Dermis blood vessel endothelial cell (primary cell): ENCODE measurements at places on chromosomes 12 and 14.

GRCh38 chr14:59320763-59321625 is 132.5 kb downstream of the DAAM1 start:
- DNase-seq: peak; percentile 85

DNA sequence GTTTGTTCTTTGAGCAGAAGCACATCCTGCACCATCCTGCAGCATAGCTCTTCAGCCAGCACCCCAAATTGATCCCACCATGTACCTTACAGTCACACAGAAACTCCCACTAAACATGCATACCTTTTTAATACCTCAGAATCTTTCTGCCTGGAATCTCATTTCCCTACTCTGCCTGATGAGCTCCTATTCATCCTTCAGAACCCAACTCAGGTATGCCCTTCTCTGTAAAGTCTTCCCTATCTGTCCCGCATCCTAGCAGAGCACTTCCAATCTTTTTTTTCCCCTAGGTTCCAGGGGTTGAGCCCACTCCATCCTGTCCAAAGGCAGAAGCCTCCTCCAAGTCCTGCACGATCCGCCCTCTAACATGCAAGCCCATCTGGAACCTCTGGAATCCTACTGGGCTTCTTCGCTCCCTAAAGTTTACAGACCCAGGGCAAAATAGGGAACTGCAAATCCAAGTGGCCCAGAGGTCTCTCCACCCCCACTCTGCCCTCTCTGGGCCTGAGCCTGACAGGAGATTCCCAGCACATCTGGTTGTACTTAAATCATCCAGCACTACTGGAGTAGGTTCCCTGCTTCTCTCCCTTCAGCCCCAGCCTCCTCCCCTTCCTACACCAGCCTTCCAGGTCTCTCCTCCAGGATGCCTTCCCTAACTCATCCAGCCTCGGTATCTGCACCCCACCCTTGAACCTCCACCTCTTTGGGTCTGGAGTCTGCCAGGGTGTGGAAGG is 4.1 kb upstream of the FIGNL2 start:
- DNase-seq: no peak

- DNase-seq: no peak
Measured at GRCh38 chr14:100930270-100930669, 26.7 kb upstream of the RTL1 start.

- DNase-seq: no peak
Measured at GRCh38 chr12:106865683-106866082, 90.0 kb upstream of the TMEM263 start.

DNA sequence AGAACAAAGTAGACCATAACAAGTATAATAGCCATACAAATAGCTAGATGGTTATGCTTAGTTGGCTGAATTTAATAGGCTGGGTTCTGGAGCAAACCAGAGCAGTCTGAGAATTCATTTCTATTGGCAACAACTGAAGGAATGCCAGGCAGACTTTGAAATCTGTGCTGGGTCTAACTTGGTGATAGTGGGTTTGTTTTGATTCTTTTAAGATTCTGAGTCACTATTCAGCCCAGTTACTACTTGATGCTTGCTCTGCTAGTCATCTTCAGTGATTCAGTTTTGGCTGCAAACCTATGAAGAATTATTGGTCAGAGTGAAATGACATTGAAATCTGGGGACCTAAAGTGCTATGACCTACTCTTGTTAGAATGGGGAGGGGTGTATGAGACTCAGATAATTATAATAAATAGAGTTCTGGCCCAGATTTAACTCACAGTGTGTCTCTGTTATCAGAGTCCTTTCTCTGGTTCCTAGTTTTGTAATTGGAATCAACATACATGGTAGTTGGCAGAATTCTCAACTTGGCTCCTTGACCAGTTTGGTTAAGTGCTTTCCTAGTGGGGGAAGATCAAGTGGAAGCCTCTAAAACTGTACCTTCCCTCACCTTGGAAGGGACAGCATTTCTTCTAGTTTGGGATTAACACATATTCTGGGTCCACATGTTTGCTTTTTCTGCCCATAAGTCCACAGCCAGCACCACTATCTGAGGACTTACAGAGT is 43.5 kb downstream of the MNAT1 start:
- peak; percentile 11 for DNase-seq

- DNase-seq: peak; percentile 81
Measured at GRCh38 chr14:91418387-91419043, 895 bp upstream of the CCDC88C start.

DNA sequence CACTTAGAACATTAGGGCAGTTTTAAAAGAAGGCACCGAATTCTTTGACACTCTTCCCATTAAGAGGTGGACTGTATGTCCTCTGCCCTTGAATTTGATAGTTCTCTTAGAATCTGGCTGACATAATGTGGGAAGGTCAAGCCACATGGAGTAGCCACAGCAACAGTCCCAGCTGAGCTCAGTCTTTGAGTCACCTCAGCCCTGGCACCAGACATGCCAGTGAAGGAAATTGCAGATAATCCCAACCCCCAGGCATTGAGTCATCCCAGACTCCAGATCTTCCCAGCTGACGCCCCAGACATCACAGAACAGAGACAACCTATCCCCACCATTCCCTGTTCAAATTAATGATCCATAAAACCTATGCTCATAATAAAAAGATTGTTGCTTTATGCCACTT is 83.4 kb downstream of the GTF2A1 start:
- no peak for DNase-seq

GRCh38 chr14:87055007-87055406 is 938.0 kb downstream of the GALC start:
- DNase-seq: no peak

DNA sequence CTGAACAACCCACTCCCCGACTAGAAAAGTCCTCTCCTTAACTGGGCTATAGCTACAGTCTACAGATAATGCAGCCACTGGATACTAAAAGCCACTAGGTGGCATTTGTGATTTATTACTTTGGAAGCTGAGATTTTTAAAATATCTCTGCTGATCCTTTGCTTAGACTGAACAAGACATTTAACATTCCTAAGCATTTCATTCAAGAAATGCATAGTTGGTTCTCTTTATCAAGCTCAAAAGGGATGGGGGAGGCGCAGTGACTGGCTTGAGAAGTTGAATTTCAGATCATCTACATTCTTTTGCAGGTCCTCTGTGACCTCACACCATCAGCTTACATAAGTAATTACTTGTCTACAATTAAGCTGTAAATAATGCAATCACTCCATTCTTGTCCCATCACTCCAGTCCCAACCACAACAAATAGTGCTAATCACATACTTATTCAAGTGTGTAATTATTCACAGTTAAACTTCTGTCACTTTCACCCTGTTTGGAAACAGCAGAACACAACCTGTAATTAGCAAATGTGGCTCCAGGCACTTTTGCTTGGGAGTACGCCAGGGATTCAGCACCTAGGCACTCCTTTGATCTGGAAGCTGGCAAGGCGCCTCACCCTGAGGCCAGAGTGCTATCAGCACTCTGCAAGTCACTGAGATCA is 203.6 kb downstream of the NOVA1 start:
- no peak for DNase-seq

DNA sequence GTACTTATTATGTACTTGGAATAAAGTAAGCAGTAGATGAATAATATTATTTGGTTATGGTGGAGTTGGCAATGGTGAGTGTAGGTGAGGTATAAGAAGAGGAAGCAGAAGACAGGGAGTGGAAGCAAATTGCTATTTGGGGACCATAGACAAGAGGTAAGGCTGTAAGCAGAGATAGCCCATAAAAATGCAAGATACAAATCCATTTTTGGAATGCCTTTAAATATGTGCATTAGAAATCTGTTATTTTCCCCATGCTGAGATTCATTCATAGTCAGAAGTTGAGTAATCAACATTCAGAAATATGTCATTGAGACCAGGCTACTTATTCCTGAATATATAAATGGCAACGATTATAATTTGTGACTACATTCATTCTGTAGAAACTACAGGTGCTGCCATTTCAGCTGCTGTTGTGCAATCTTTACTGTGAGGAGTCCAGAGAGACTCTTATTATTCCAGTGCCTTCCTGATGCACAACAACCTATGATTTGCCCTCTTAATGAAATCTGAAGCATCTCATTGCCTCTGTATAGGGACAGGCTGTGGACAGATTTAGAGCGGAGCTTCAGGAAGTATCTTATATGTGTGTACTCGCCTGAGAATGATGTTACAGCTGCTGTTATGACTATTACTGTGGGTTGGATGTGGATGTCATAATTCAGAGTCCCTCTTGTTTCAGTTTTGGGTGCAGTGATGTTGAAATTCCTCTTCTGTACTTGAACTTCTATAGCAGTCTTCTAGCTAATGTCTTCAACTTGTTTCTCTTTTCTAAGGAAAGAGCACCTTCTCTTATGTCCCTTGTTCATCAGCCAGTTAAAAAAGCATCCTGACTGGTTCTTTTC is 173.8 kb downstream of the NAV3 start:
- DNase-seq: no peak

GRCh38 chr12:75592638-75593335 is 81.4 kb upstream of the KRR1 start:
- no peak for DNase-seq

DNA sequence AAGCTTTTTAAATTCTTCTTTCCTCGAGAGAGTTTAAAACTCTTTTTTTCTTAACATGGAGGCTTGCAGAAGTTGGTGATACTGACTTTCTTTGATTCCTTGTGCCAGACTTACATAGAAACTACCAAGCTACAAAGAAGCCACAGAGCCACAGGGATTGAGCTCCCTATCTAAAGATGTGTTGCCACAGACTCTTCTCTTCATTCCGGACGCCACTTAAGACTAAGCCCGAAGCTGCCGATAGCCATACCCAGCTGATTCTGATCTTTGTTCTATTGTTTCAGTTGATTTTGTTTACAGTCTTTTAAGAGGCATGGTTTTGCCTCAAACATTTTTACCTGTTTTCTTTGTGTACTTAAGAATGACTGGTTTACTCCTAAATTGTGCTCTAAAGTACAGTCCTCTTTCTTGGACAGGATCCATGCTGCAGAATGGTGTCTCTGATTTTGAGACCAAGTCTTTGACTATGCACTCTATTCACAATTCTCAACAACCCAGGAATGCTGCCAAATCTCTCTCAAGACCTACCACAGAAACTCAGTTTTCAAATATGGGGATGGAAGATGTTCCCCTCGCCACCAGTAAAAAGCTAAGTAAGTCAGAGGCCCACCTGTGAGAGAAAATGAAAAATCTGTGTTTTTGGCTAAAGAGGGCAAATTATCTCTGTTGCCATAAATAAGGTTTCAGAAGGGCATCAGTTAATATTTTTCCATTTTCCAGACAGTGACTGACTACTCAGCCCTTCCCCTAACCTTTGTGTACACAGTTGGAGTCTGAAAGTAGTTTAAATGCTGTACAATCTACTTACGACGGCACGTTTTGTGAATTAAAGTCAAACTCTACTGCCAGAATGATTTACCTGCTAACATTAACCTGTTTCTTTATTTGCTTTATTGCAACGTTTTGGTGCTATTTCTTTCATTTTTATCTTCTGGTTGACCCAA is 42.1 kb upstream of the KCNH3 start:
- no peak for DNase-seq

- DNase-seq: peak; percentile 73
Measured at GRCh38 chr14:54599966-54600716, 33.2 kb downstream of the SAMD4A start.

DNA sequence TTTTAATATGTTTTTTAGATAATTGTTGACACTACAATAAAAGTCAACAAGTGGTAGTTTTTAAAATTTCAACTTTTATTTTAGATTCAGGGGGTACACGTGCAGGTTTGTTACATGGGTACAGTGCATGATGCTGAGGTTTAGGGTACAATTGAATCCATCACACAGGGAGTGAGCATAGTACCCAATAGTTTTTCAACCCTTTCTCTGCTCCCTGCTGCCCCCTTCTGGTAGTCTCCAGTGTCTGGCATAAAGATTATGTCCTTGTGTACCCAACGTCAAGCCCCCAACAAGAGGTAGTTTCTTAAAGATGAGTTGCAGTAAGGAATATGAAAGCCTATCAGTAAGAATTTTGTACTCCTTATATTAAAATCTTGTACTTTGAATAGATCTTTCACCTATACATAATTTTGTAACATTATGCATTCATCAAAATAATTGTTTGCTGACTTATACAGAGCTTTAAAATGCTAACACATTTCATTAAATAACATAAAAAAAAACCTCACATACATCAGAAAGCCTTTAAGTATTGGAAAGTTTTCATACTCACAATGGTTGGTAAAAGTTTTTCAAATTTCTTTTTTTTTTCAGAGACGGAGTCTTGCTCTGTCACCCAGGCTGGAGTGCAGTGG is 5.4 kb upstream of the RALGAPA1 start:
- peak; percentile 80 for DNase-seq

DNA sequence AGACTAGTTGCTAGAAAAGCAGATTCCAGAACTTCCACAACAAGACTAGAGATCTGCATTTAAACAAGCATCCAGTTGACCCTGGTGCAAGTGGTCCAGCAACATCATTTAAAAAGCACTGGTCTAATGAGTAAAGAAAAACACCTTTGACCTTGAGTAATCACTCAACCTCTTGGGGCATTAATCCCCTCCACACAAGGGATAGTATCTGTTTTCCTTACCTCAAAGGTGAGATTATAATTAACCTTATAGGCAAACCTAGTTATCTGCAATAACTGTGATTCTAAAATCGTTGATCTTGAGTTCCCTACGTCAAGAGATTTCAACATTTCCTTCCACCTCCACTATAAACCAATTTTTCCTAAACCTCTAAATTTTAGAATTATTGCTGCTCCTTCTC is 1.1 kb downstream of the KDM5A start:
- DNase-seq: peak; percentile 16

GRCh38 chr14:59634617-59635016 is 58.0 kb upstream of the CCDC175 start:
- no peak for DNase-seq

- no peak for DNase-seq
Measured at GRCh38 chr14:89956661-89957009, 908 bp downstream of the TDP1 start.

DNA sequence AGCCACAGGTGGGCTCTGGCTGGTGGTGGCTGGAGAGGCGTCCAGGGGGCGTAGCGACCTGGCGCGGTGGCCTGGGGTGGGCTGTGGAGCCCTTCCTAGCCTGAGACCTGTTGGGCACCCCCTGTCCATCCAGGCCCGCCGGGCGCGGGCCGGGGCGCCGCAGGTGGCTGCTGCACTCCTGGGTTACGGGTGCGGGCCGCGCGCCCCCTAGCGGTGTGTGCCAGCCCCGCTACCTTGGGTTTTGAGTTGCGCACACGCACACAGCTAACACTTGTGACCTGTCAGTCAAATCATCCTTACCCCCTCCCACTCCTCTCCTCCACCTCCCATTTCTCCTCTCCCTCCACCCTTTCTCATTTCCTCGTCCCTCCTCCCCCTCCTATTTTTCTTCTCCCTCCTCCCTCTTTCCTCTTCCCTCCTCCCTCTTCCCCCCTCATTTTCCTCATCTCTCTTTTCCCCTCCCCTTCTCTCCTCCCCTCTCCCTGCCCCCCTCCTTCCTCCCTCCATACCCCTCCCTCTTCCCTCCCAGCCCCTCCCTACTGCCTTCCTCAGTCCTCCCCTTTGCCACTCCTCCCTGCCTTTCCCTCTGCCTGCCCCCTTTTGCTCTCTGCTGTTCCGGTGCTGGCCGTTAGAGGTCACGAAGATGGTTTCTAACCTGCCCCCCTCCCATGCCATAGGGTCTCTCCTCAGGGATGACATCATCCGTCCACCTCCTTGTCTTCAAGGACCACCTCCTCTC is 2.3 kb downstream of the MEG3 start:
- peak; percentile 73 for DNase-seq
